ENCODE measurements at places on chromosomes 1 and 21. TPM values are rescaled to one million over a fixed set of nuclear protein-coding genes. Genes with fewer than 3 reads are reported as not detected.

The DENND2D gene
- 203 TPM for total RNA-seq

The FASLG gene
- total RNA-seq = 3.2 TPM

The FMO2 gene
- total RNA-seq = not detected

The NBPF20 gene
- total RNA-seq = 0.86 TPM
